ENCODE measurements at places on chromosomes 13 and 19.

- DNase-seq, result peak; percentile 69
Measured at GRCh38 chr19:55703790-55704215, 28.8 kb downstream of the EPN1 start.

- DNase-seq, result no peak
Measured at GRCh38 chr19:36225219-36225892, 10.4 kb downstream of the ZNF146 start.

DNA sequence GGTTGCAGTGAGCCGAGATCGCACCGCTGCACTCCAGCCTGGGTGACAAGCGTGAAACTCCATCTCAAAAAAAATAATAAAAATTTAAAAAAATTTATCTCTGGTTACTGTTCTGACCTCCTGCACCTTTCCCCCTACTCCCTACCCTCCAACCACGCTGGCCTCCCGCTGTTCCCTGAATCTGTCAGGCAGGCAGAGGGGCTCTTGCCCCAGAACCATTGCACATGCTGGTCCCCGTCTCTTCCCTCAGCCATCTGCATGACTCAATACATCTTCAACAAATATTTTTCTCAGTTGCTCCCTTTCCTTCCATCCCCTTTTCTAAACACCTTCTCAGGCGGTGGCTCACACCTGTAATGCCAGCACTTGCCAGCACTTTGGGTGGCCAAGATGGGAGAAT lies 1.1 kb upstream of the FAM187B start:
- DNase-seq, result no peak

DNA sequence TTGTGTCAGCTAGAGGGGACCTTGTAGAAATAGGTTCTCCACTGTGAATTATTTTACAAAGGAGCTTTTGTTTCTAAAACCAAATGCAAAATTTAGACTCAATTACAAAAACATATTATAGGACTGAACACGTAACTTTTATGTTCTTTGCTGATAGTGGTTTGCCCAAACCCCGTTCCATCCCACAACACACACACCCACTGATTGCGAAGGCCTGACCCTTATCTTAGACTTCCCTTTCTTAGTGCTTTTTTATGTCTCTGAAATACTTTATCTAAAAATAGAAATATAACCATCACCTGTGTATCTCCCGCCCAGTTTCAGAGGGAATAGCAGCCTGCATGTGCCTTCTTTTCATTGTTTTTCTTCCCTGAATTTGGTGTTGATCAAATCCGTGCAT lies 13.0 kb downstream of the CCNA1 start:
- no peak for DNase-seq

DNA sequence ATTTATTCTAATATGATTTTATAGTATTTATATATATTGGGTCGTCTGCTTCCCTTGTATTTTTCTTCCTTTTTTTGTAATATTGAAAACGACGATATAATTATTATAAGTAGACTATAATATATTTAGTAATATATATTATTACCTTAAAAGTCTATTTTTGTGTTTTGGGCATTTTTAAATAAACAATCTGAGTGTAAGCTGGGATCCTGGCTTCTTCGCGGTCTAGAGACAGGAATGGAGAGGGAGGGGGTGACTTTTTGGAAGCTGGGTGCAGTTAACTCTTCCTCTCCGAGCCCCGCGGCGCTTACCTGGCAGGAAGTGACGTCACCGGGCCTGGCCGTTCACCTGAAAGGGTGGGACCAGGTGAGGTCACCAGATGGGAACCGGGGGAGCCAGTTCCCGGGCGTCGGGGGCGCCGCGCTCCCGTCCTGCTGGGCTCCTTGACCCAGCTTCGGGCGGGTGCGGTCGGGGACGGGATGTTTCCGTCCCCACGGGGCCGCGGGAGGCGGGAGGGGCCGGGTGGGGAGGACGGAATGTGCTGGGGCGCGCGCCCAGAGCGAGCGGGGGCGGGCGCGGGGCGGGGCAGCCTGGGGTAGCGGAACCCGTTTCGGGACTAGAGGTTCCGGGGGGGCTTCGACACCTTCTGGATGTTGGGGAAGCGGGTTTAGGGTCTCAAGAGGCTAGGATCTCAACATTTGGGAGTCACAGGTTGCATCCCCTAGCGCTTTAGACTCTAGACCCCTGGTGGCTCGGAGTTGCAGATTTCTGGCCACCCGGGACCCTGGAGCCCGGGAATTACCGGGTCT lies 2.8 kb downstream of the ZFP36 start:
- DNase-seq, result peak; percentile 66
